ENCODE measurements at places on chromosomes 2 and 18.

- DNase-seq, result no peak
Measured at GRCh38 chr2:170486730-170487129, 228.4 kb upstream of the SP5 start.

- no peak for DNase-seq
Measured at GRCh38 chr18:44180683-44181082, 500.0 kb upstream of the SETBP1 start.

DNA sequence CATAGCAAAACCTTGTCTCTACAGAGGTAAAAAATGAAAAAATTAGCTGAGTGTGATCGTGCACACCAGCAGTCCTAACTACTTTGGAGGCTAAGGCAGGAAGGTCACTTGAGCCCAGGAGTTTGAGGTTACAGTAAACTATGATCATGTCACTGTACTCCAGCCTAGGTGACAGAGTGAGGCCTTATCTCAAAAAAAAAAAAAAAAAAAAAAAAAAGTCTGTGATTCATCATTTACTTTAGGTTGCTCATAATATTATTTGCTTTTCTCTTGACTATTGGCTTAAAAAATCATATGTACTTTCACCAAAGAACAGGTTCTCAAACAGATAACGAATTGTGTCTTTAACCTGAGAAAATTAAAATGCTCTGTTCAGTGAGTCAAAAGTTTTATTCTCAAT is 129.1 kb downstream of the MYO3B start:
- DNase-seq, result no peak

GRCh38 chr2:80335411-80335810 is 30.9 kb upstream of the LRRTM1 start:
- DNase-seq, result no peak

DNA sequence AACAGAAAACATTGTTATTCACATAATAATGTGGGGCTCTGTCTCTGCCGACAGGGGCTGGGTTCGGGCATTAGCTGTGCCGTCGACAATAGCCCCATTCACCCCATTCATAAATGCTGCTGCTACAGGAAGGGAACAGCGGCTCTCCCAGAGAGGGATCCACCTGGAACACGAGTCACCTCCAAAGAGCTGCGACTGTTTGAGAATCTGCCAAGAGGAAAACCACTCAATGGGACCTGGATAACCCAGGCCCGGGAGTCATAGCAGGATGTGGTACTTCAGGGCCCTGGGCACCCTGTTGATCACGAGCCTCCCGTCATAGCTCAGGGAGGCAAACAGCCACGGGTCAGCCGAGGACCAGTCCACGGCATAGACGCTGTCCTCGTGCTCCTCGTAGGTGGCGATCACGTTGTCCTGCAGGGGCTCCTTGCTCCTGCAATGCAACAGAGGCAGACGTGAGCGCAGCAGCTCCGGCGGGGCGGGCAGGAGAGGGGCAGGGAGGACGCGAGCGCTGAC is 188.5 kb downstream of the EIPR1 start:
- DNase-seq, result no peak

GRCh38 chr2:30681022-30681421 is 126.2 kb downstream of the CAPN13 start:
- DNase-seq, result no peak

GRCh38 chr2:66494708-66495107 is 59.8 kb downstream of the MEIS1 start:
- no peak for DNase-seq

- no peak for DNase-seq
Measured at GRCh38 chr2:143926736-143927135, 593.2 kb downstream of the ZEB2 start.

DNA sequence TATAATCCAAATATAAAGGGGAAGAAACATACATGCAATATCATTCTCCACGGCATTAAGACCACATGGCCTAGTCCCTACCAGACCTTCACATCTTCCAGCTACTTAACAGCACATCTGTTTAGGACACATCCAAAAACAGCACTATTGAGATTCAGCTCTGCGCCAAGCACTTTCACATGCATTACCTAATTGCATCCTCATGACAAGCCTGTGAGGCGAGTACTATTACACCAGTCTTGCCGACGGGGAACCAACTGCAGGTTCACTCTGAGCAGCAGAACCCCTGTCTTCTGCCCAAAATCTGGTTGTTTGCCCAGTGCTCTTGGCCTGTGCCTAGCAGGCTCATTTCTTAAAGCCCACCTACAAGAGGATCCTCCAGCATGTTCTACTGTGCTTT is 66.7 kb downstream of the AAK1 start:
- DNase-seq, result no peak

- DNase-seq, result no peak
Measured at GRCh38 chr2:177667626-177668025, 275.1 kb downstream of the AGPS start.

DNA sequence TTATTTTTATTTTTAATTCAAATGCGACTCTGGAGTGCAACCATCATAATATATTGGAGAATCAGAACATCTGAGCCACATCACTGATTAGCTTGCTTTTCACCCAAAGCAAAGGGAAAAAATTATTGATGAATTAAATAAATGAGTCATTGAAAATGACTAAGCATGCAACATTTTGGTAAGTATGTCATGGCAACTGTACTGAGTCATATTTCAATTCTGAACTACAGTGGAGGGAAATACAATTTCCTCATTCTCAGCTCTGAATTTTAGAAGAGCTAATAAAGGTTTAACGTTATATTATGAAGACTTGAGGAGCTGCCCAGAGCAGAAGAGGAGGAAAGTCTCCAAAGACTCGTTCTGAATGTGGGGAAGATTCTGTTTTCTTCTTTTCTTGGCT is 89.6 kb upstream of the CCDC68 start:
- DNase-seq, result no peak

DNA sequence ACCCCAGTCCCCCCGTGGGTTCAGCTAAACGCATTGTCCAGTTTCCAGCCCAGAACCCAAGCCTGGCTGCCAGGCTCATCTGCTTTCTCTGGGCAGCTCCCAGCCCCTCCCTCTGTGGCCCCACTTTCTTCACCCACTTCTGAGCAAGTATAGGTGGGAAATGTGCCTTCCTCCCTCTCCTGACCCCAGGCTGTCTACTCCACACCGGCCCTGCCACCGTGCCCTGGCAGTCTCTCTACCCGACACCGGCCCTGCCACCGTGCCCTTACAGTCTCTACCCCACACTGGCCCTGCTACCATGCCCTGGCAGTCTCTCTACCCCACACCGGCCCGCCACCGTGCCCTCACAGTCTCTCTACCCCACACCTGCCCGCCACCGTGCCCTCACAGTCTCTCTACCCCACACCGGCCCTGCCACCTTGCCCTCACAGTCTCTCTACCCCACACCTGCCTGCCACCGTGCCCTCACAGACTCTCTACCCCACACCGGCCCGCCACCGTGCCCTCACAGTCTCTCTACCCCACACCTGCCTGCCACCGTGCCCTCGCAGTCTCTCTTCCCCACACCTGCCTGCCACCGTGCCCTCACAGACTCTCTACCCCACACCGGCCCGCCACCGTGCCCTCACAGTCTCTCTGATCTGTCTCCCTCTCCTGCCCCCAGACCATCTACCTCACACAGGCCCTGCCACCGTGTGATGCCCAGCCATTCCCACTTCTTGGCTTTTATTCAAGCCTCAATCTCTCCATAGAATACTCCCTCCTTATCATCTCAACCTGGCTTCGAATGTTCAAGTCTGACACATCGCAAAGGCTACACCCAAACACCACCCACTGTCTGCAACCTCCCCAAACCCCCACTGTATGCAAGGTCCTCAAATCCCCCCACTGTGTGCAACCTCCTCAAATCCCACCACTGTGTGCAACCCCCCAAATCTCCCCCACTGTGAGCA is 108.9 kb downstream of the TPO start:
- DNase-seq, result no peak

GRCh38 chr2:76760367-76760704 is 761.8 kb downstream of the LRRTM4 start:
- DNase-seq, result no peak

- no peak for DNase-seq
Measured at GRCh38 chr2:162177301-162177700, 25.3 kb upstream of the GCG start.

DNA sequence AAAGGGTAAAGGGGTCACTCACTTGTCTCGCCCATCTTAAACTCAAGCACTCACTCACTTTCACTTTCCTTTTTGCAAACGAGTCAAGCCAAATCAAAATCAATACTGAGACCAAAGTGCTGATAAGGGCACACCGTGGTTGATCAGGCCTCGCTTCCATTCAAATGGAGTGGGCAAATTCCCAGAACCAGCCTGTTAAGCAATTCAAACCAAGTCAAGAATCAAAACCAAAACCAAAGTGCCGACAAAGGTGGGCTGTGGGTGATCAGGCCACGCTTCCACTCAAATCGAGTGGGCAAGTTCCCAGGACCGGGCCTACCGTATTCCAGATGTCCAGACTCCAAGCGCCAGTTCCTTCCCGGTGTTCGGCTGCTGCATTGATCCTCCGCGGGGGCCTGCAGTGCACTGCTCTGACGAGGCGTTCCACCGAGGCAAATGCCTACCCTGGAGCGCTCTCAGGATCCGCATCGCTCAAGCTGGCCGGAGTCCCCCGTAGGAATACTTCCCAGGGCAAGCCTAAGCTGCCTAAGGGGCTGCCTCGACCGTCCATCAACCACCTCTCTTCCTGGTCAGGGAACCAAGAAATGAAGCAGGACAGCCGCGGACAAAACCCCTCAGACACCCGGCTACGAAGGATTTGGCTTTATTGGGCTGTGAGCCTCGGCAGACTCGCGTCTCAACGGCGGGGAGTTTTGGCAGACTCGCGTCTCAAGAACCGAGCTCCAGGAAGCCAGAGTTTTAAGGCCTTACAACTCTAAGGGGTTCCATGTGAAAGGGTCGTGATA is 89.9 kb upstream of the SLC1A4 start:
- no peak for DNase-seq

Data from stimulated activated CD8-positive, alpha-beta memory T cell treated with anti-CD3 and anti-CD28 coated beads, Interleukin-12 subunit alpha, Interleukin-12 subunit beta, amount 100 ng/mL, for 4 hours (primary cell).